AG04450 (cell line): ENCODE measurements at places on chromosomes 2 and 18. TPM values are rescaled to one million over a fixed set of nuclear protein-coding genes. Genes with fewer than 3 reads are reported as not detected.
A peak's percentile ranks its signal among the peaks of the same experiment; 100 is the strongest.

DNA sequence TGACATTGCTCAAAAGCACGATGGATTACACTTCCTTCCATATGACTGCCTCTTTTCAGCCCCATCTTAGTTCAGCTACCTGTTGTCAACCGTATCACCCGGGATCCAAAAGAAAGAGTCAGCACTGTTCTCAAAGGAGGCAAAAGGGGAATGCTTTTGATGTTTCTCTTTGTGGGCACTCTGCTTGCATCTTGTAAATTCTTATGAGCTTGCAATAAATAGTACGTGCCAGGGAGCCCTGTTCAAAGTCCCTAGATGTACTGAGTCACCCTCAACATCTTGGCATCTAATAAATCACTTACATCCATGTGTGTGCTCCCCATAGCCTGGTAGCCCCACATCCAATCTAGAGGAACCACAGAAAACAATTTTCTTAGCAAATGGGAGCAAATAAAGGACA, 256.9 kb downstream of the SUCLG1 start:
- no peak for DNase-seq

Gene DNAJC5G
- polyA plus RNA-seq: not detected in 2 replicates

DNA sequence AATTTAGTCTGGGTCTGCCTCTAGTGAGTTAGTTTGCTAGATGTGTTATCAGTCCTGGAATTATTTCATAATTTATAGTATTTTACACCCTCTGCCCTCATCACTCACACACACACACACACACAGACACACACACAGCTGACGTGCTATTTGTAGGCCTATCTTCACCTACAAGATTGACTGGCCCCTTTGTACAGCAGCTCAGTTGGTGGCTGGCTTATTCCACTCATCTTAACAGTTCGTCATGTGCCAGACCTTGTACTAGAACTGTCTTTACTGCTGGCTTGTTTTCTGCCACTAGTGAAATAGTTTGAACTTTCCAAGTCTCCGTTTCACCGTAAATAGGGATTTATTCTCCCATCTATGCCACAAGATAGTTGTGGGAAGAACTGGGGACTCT, 21.3 kb downstream of the CENPO start:
- no peak for DNase-seq

- DNase-seq: no peak
Observed at GRCh38 chr18:7980136-7980535, 413.0 kb downstream of the PTPRM start.

Gene SRD5A2
- not detected in 2 replicates for polyA plus RNA-seq

Gene PAIP2B
- 0.12 and 0.24 TPM in 2 replicates for polyA plus RNA-seq

Gene ELOA2
- polyA plus RNA-seq: not detected in 2 replicates

DNA sequence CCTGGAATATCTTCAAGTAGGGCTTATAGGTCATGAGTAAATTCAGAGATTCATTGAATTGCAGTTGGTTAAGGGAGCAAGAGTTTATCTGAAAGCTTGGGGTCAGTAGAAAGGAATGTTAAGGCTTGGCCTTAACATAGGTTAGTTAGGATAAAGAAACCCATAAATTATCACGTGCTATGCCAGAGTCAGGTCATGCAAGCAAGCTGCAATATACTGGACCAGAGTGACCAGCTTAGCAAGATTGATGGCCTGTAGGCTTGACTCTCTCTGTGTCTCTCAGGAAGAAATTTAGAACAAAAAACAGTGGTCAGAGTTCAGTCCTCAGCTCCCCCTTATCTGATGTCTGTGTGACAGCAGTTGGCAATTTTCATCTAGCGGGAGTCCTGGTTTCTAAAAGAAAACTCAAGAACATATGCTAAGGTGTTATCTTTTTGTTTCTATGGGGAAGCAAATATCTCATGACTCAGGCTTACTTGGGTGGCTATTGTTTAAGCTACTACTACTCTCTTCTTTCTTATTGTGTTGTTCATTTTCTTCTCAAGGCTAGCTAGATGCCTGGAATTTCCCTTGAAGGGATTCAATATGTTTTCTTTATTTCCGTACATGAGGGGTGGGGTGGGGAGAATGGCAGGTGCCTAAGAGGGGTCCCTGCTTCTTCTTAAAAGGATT, 28.7 kb upstream of the MARCO start:
- DNase-seq: no peak

Gene UGT1A5
- polyA plus RNA-seq: not detected in 2 replicates

- peak; percentile 75 for DNase-seq
Observed at GRCh38 chr2:37837628-37838328, 87.3 kb upstream of the RMDN2 start.

Gene SLC19A3
- polyA plus RNA-seq: not detected in 2 replicates

Gene NCKAP5
- 14.8 and 16.6 TPM in 2 replicates for polyA plus RNA-seq

Gene FBXO15
- polyA plus RNA-seq: 0.91 and 1.4 TPM in 2 replicates

GRCh38 chr18:7982216-7982615, 415.1 kb downstream of the PTPRM start:
- no peak for DNase-seq

GRCh38 chr18:31103423-31103822, 1.2 kb upstream of the DSC2 start:
- DNase-seq: no peak

Gene KHK
- 0.37 and 0.79 TPM in 2 replicates for polyA plus RNA-seq

DNA sequence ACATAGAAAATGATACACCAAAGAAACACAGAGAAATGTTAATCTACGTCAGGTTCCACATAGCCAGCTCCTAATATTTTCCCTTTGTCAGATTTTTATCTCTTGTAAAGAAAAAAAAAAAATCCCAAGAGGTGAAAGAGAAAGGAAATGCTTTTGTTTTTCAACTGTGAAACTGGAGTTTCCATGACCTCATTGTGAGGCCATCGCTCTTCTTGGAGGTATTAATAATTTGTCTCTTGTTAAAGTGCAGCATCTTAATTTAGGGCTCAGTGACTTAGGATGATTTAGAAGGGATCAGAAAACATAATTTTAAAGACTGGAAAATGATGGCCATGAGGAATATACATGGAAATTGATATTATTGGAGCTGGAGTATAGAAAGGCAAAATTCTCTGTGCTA, 21.7 kb downstream of the ARHGAP28 start:
- DNase-seq: no peak

Gene IL36RN
- not detected in 2 replicates for polyA plus RNA-seq

- no peak for DNase-seq
Observed at GRCh38 chr2:172113617-172114016, 10.9 kb upstream of the DLX2 start.

Gene RUFY4
- polyA plus RNA-seq: not detected in 2 replicates

DNA sequence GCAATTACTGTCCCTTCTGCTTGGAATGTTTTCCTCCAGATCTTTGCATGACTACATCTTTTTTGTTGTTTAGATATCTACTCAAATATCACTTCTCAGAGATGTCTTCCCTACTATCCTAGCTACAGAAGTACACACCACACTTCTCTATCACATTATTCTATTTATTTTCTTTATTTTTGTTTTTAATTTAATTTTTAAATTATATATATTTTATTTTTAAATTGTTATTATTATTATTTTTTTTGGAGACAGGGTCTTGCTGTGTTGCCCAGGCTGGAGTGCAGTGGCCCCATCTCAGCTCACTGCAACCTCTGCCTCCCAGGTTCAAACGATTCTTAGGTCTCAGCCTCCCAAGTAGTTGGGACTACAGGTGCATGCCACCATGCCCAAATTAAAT, 106.7 kb downstream of the TAF4B start:
- no peak for DNase-seq

Gene SCN2A
- polyA plus RNA-seq: 1.7 and 2.5 TPM in 2 replicates
